IPS DF 6.9 (cell line): ENCODE measurements at places on chromosomes 16 and 17.
A peak's percentile ranks its signal among the peaks of the same experiment; 100 is the strongest.

GRCh38 chr16:2529061-2529931, 1.9 kb downstream of the CEMP1 start:
- H3K36me3 ChIP-seq = peaks cover 22% of the 10 kb centered on the region
- no peak overlapping the region for H3K4me3 ChIP-seq
- H3K27ac ChIP-seq = no peak overlapping the region
- no peak for DNase-seq

DNA sequence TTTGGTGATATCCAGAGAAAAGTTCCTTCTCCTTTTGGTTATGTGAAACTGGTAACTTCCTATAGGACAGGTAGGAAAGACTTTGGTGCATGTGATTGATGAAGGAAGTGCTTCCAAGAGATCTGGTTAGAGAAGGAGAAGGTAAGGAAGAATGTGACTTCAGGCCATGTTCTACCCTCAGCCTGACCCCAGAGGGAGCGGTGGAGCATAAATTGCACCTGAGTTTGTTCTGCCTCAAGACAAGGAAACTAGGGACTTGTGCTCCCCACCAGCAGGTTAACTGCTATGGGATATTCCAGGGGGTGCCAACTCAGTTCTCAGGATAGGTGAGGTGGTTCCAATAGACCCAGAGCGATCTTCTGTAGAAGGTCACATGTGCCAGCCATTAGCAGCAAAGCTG, 299.3 kb upstream of the XYLT1 start:
- no peak overlapping the region for H3K27ac ChIP-seq
- no peak overlapping the region for H3K4me3 ChIP-seq
- no peaks in the 10 kb centered on the region for H3K27me3 ChIP-seq
- peaks cover 1% of the 10 kb centered on the region; the same call in 1 of the 2 replicates for H3K4me1 ChIP-seq
- no peak for DNase-seq

DNA sequence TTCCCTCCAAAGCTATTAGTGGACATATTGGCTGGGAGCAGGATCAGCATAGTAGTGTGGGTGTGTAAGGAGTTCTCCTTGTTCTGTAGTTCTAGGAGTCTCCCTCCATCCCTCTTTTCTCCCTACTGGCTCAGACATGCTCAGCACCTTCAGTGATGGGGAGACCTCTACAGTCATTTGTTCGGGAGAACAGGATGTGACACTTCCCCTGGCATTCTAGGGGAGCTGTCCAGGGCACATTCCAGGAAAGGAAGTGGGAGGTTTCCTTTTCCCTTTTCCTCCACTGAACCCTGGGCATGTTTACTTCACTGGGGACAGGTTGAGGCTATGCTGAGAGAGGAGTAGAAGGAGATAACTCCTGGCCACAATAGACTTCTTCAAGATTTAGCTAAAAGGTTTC, 86.5 kb downstream of the MYH13 start:
- no peak overlapping the region for H3K4me3 ChIP-seq
- no peaks in the 10 kb centered on the region for H3K36me3 ChIP-seq
- no peak overlapping the region for H3K27ac ChIP-seq
- no peak for DNase-seq
- H3K4me1 ChIP-seq = no peaks in the 10 kb centered on the region
- no peaks in the 10 kb centered on the region for H3K27me3 ChIP-seq

GRCh38 chr16:9007177-9007794, 43.6 kb upstream of the USP7 start:
- H3K36me3 ChIP-seq = no peaks in the 10 kb centered on the region
- no peak for DNase-seq
- no peak overlapping the region for H3K27ac ChIP-seq
- H3K4me3 ChIP-seq = no peak overlapping the region
- H3K27me3 ChIP-seq = no peaks in the 10 kb centered on the region
- no peaks in the 10 kb centered on the region for H3K4me1 ChIP-seq

GRCh38 chr17:13940858-13941665, 128.2 kb upstream of the COX10 start:
- H3K36me3 ChIP-seq = no peaks in the 10 kb centered on the region
- H3K27me3 ChIP-seq = no peaks in the 10 kb centered on the region
- no peaks in the 10 kb centered on the region for H3K4me1 ChIP-seq
- no peak overlapping the region for H3K4me3 ChIP-seq

- no peak for DNase-seq
- H3K27me3 ChIP-seq = no peaks in the 10 kb centered on the region
- H3K27ac ChIP-seq = no peak overlapping the region
- H3K4me1 ChIP-seq = peaks cover 4% of the 10 kb centered on the region; the same call in 1 of the 2 replicates
- no peaks in the 10 kb centered on the region for H3K36me3 ChIP-seq
- H3K4me3 ChIP-seq = no peak overlapping the region
These were observed 2.1 kb downstream of the SAMD14 start for GRCh38 chr17:50127697-50128361.

- no peaks in the 10 kb centered on the region for H3K27me3 ChIP-seq
- no peak overlapping the region for H3K27ac ChIP-seq
- DNase-seq = no peak
These were observed 76.3 kb downstream of the TANC2 start for GRCh38 chr17:63042256-63042812.

DNA sequence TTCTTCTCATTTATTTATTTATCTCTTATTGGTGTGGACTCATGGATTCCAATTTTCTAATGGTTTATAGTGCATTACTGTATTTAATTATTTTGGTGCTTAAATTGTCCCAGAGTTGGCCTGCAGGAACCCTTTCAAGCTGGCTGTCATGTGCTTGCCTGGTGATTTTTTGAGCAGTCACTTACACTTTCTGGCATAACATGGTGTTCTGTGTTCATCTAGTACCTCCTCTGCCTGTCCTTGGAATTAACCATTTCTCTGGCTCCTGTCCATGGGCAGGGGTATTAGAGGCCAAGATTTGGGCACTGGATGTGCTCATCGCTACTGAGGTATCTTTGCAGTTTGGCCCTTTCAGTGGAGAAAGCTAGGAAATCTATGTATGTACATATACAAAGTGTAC, 67.0 kb downstream of the CLEC16A start:
- H3K4me1 ChIP-seq = no peaks in the 10 kb centered on the region
- H3K4me3 ChIP-seq = no peak overlapping the region
- no peak overlapping the region for H3K27ac ChIP-seq
- H3K36me3 ChIP-seq = no peaks in the 10 kb centered on the region
- no peaks in the 10 kb centered on the region for H3K27me3 ChIP-seq
- no peak for DNase-seq

DNA sequence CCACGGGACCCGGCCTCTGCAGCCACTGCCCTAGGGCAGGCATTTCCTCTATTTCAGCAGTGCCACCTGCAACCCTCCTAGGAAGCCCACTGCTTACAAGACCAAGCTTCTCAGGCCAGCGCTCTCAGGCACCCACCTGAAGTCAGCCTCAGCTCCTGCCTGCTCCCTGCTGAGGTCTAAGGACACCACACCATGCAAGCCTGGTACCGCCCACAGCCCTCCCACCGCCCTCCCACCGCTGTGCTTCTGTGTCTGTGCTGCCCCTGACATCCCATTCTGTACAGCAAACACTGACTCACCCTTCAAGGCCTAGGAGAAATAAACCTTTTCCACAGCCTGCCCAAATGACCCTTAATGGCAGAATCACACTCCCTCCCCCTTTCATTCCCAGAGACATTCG, 6.3 kb downstream of the CLUH start:
- peaks cover 2% of the 10 kb centered on the region for H3K4me1 ChIP-seq
- no peak overlapping the region for H3K4me3 ChIP-seq
- H3K27ac ChIP-seq = no peak overlapping the region
- no peak for DNase-seq

GRCh38 chr16:25925421-25925820, 233.7 kb downstream of the HS3ST4 start:
- H3K27me3 ChIP-seq = no peaks in the 10 kb centered on the region
- H3K4me1 ChIP-seq = no peaks in the 10 kb centered on the region
- H3K27ac ChIP-seq = no peak overlapping the region
- H3K4me3 ChIP-seq = no peak overlapping the region

GRCh38 chr17:11241611-11242226, 706 bp downstream of the SHISA6 start:
- H3K27me3 ChIP-seq = peaks cover 37% of the 10 kb centered on the region
- no peak for DNase-seq
- H3K4me3 ChIP-seq = peak overlapping the region; percentile 64; the same call in 1 of the 2 replicates
- no peak overlapping the region for H3K27ac ChIP-seq
- H3K36me3 ChIP-seq = no peaks in the 10 kb centered on the region

DNA sequence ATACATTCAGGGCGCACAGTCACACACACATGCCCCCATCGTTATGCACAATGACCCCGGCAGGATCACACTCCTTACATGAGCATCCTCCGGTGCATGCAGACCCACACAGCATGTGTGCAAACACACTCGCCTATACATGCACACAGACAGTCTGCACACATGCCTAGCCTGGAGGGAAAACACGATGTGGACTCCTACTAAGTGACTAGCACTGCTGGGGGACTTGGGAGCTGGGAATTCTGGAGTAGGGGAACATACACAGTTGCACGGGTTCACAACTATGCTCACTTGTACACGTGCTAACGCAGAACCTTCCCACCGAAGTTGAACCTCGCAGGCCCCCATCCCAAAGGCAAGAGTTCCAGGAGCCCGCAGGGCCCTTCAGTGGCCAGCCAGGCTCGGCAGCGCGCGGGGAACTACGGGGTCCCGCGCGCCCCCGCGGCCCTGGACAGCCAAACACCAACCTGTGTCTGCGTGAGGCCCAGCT, 2.0 kb downstream of the DLX3 start:
- H3K4me3 ChIP-seq = peak overlapping the region; percentile 43; the same call in 1 of the 2 replicates
- H3K36me3 ChIP-seq = no peaks in the 10 kb centered on the region
- H3K27ac ChIP-seq = no peak overlapping the region

DNA sequence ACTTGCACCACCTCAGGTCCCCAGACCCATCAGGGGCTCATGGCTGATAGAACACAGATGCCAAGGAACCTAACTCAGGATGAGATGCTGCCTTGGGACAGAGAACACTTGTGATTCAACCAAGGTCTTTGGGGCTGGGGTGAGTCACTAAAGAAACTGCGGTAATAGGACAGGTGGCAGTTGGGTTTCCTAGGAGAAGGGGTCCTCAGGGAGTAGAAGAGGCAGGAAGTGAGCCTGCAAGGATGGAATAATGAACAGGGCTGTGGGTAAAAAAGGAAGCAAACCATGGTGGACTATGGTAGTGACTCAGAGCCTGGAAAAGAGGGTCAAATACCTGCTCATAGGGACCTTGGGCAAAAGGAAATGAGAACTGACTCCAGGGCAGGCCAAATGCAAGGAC, 6.5 kb upstream of the PNPO start:
- H3K36me3 ChIP-seq = no peaks in the 10 kb centered on the region
- no peak overlapping the region for H3K4me3 ChIP-seq
- no peaks in the 10 kb centered on the region for H3K4me1 ChIP-seq
- no peaks in the 10 kb centered on the region for H3K27me3 ChIP-seq
- H3K27ac ChIP-seq = no peak overlapping the region

GRCh38 chr17:75854881-75855309, 240 bp downstream of the WBP2 start:
- H3K27ac ChIP-seq = no peak overlapping the region
- no peak for DNase-seq

DNA sequence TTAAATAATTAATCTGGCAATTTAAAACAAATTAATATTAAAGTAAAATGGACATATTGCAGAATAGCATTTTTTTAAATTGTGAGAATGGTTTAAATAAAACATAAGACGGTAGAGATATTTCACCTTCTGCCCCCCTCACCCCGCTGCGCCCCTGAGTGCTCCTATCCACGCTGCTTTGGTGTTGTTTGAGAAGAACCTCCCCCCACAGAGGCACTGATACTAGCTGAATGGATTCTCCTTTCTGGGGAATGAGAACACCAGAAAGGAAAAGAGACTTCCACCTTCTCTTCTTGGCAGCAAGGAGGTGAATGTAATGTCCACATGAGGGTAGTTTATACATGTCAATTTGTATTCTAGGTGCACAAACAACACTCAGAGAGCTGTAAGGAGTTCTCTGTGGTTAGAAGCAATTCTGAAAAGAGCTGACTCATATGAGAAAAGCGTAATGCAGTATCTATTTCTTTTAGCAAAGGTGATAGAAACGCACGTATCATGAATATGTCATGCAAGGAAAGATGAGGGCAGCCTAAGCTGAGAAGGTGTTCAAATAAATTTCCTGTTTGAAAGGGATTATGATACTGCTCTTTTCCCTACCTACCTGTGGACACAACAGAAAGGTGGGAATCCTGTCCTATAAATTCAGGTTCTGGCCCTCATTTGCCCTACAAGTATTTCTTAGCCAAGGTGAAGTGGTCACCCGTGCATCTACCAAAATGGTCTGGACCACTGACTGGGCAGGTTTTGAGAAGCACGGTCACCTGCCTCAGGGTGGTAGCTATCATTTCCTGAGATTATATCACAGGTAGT, 126.9 kb downstream of the PARN start:
- H3K4me3 ChIP-seq = no peak overlapping the region
- no peaks in the 10 kb centered on the region for H3K36me3 ChIP-seq
- peaks cover 8% of the 10 kb centered on the region for H3K4me1 ChIP-seq
- no peaks in the 10 kb centered on the region for H3K27me3 ChIP-seq
- H3K27ac ChIP-seq = no peak overlapping the region

DNA sequence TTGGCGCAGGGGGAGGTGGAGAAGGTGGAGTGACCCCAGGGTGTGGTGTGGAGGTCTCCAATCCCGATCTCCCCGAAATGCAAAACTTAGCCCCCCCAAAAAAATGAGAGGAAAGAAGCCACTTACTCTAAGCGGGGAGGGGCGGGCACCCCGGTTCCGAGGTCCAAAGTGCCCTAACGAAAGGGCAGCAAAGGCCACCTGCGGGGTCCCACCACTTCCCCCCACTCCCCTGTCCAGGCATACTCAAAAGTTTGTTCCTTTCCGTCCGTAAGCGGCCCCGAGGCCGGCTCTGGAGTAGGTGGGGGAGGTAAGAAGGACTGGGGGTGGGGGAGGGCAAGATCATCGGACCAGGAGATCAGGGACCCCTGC, 1.1 kb downstream of the TOX3 start:
- DNase-seq = no peak
- peaks cover 2% of the 10 kb centered on the region; the same call in 1 of the 2 replicates for H3K4me1 ChIP-seq
- H3K36me3 ChIP-seq = no peaks in the 10 kb centered on the region
- no peak overlapping the region for H3K27ac ChIP-seq

DNA sequence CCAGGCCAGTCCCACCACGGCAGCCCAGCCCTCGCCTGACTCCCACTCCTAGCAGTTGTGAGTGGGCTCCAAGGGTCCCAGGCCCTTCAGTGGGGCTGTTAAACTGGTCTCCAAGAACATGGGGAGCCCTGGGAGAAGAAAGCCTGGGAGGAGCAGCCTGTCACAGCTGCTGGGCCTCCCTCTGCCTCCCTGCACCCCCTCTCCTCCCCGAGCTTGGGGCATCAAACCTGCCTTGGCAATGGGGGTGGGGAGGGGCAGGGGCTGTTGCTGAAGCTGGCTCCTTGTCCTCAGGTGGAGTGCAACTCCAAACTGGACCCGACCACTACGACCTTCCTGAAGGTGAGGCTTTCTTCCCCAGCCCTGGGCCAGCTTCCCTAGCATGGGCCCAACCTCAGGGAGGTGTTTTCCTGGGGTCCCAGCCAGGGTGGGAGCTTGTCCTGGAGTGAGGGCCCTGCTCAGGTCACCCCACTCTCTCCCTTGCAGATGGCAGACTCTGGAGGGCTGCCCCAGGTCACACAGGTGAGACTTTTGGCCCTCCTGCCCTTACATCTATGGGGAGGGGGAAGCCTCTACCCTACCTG, 6.6 kb upstream of the SETD6 start:
- DNase-seq = no peak
- no peak overlapping the region for H3K27ac ChIP-seq
- H3K36me3 ChIP-seq = 0 out of 2 replicates have a peak, but pooled peaks cover 2% of the 10 kb centered on the region
- H3K4me1 ChIP-seq = no peaks in the 10 kb centered on the region
- H3K27me3 ChIP-seq = no peaks in the 10 kb centered on the region
